ENCODE measurements at places on chromosomes 12 and 14.

GRCh38 chr12:15679151-15679550 is 110.0 kb downstream of the EPS8 start:
- no peak for DNase-seq

GRCh38 chr14:86481104-86481503 is 951.2 kb downstream of the FLRT2 start:
- DNase-seq, result no peak

GRCh38 chr12:103978384-103978982 is 12.8 kb downstream of the TDG start:
- no peak for DNase-seq

DNA sequence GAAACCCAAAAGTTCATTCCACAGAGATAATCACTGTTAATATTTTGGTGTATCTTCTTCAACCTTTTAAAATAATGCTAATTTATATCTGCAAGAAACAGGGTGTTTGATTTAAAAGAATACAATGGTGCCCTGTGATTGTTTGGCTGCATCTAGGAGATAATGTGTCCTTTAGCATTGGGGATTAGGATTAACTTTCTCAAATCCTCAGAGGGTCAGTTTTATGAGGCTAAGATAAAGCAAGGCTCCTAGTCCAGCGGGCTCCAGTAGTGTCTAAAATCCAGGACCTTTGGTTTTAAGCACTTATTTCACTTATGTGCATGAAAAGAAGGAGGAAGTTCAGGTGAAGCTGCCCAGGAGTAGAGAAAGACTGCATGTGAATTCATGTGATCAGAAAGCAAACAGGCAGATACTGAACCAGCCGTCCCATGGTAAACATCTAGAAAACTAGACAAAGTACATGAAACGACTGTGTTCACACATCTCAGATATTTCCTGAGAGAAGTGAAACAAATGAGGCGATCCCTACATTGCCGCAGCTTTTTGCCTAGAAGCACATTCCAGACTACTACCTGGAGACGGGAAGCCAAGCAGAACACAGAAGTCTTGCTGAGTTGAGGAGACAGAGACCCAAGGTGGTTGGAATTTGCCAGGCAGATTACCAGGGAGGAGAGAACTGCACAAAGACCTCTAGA is 129.1 kb upstream of the MAX start:
- DNase-seq, result no peak

GRCh38 chr12:39199351-39199750 is 243.6 kb downstream of the KIF21A start:
- DNase-seq, result no peak

GRCh38 chr14:60002819-60003492 is 83.0 kb downstream of the LRRC9 start:
- no peak for DNase-seq
